ENCODE measurements at places on chromosomes 5 and 9.

DNA sequence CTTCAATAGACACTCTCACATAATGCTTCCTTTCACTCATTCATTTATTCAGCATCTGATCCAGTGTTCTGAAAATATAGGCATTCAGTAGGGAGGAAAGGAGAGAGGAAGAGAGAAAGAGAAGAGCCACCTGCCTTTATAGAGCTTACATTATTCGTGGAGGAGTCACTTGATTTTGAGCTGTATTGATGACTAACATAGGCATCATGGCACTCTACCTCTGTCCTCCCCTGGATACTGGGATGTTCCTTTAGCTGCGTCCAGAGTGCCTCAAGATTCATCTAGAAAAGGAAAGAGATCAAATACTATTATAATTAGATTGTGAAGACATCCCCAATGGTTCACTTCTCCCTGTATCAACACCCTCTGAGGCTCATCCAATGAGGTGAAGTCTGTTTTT lies 345.1 kb downstream of the SPATA31D1 start:
- no peak for DNase-seq

DNA sequence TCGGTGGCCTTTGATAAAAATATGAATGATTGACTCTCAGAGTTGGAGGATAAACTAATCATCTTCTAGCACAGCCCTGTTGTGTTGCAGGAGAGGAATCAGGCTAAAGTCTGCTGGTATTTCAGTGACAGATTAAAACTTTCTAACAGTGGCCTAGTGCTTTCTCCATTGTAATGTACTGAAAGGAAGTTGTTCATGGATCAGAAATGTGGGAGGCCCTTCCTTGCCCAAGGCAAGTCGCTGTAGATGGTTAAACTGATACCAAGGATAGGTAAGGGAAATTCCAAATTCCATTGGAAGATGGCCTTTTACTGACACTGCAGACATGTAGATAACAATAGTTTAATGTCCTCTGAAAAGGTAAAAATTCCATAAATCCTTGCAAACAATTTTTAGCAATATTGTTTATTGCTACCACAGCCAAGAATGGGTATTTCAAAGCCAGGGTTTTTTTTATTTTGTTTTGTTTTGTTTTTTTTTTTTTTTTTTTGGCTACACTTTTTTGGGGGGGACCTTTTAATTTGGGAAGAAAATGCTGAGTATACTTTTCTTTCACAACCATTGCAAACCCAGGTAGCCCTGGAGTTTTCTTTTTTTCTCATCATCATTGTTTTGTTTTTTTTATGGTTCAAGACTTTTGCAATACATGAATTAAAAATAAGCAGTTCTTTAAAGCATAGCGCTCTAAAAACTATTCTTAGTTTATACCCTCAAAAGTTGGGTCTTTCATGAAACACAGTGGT lies 35.5 kb downstream of the WDR36 start:
- no peak for DNase-seq

- no peak for DNase-seq
Observed at GRCh38 chr5:122702524-122702875, 72.4 kb upstream of the SNX2 start.

GRCh38 chr5:98795243-98795642 lies 21.8 kb downstream of the RGMB start:
- no peak for DNase-seq

DNA sequence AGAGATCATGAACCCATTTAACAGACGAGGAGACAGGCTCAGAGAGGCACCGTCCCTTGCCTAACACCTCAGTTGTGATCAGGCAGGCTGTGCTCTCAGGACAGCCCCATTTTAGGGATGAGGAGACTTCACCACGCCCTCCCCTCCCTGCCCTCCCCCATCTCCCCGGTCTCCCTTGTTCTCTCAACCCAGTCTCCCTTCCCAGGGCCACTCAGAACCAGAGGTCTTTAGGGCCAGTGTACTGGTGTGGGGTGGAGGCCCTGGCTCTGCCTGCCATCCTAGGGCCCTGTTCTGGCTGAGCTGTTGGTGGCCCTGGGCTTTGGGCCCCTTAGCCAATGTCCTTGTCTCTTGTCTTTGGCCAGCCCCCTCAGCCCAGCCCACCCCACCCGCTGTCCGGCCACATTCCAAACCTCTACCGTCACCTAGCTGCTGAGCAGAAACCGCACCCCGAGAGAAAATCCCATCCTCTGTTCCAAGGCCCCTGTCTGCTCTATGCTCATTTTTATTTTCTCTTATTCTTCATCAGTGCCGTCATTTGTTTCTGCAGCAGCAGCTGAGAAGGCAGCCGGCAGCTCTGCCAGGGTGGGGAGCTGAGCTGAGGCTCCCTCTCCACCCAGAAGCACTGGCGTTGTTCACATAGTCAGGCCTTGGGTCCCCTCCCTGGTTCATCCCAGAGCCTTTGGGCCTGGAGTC lies 33.9 kb downstream of the OLFML2A start:
- DNase-seq, result no peak

DNA sequence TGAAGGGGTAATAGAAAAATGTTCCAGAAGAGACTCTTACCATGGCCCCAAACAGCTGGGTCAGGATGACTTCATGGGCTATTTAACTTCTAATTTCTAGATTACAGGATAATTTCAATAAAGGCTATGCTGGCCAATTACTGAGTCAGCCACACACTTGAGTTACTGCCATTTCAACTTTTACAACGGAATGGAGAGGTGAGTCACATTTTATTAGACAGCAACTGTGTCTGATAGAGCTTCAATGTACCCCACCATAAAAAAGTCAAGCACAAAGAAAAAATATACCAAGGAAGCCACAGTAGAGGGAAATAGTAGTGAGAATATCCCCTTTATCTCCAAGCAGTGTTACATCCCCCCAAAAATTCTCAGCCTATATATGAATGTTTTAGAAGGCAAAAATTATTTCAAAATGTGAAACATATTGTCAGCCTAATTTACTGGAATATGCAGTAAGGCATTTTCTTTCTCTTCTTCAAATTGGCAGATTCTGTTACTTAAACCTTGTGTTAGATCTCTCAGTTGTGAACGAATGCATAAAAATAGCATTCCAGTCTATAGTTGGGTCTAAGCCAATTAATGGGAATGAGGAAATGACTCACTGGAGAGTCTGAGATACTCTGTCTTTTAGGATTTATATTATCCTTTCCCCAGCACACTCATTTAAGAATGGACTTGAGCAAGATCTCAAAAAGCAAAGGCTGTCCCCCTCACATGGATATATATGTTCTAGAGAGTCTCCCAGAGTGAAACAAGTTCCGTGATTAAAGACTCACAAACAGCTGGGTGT lies 47.1 kb upstream of the RAI14 start:
- no peak for DNase-seq

GRCh38 chr5:92332039-92332438 lies 948.9 kb upstream of the ARRDC3 start:
- no peak for DNase-seq

GRCh38 chr9:106503759-106504158 lies 359.2 kb upstream of the ZNF462 start:
- DNase-seq, result no peak

DNA sequence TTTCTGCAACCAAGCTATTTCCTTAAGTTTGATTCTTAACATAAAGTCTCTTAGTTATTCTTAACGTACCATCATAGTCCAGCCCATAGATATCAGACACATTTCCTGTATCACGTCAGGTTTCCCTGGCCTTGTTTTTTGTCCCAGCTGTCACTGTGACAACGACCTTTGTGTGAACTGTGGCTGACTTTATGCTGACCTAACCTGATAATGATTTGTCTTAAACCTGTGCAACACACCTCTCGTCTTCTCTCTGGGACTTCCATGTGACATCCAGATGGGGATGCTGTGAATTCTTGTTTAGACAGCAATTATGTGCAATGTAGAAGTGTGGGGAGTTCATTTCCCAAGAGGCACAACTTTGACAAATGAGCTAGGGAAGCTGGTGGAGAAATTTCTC lies 662.8 kb downstream of the PTPRD start:
- DNase-seq, result no peak

DNA sequence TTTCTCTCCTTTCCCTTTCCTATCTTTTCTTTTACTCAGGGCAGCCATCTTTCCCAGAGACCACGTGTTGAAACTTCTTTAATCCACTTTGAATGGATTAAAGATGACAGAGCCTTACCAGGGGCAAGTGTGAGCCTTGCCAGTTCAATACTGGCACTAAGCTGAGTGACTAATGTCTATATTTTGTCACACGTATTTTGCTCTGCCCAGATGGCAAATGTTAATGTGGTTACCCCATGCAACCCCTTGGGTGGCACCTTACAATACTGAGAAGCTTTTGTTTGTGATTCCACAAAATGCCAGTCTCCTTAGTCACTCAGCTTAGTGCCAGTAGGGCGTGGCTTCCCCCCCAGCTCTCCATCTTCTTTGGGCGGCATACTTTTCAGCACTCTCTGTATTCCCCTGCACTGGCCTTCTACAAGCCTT lies 24.8 kb downstream of the ANXA1 start:
- no peak for DNase-seq

- no peak for DNase-seq
Observed at GRCh38 chr9:120892748-120893610, 16.0 kb upstream of the PHF19 start.

DNA sequence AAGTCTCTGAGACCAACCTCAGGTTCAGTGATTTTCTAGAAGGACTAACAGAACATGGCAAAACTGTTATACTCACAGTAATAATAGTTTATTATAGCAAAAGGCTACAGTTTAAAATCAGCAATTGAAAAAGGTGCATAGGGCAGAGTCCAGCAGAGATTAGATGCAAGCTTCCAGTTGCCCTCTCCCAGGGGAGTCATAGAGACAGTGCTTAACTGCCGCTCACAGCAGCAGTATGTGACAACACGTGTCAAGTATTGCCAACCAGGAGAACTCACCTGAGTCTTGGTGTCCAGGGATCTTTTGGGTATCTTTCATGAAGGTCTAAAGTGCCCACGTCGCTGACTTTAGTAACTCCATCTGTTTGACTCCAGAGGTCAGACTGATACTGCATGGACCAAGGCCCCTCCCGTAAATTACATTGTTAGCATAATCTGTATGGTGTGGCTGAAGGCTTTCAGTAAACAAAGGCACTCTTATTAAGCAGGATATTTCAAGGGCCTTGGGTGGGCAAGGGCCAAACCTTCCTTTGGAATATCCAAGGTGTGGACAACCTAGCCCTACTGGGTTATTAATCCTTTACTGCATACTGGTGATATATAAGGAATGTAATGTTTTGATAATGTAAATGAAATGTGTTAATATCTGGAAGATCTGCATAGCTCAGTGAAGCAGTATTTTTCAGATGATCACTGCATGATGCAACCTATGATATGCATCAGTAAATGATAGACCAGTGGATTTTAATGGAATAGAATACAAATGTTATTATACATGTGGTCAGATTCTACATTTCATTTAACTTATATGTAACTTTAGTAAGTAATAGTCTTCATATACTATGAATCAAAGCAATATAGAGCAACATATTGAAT lies 44.0 kb downstream of the RASA1 start:
- no peak for DNase-seq

DNA sequence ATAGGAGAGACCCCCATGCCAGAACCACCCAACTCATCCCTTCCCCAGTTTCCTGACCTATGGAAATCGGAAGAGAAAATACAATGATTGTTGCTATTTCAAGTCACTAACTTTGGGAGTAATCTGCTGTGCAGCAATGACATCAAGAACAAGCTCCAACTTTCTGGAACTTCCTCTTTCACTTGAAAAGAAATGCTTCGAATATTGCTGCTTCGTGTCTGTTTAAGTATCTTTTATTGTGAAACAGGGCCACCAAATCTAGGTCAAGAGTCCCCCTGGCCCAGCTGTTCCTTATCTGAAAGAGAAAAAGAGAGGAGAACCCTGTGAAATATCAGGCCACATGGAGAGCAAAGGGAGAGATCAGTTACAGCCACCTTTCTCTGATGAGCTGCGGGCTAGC lies 59.4 kb upstream of the DNAH5 start:
- DNase-seq, result no peak

- DNase-seq, result no peak
Observed at GRCh38 chr5:65926893-65927292, 518 bp downstream of the ERBIN start.

GRCh38 chr9:82410866-82411265 lies 422.3 kb downstream of the SPATA31D1 start:
- no peak for DNase-seq

- no peak for DNase-seq
Observed at GRCh38 chr5:156621719-156622118, 228.4 kb upstream of the PPP1R2B start.

GRCh38 chr5:53928641-53929040 lies 368.2 kb downstream of the NDUFS4 start:
- DNase-seq, result no peak

DNA sequence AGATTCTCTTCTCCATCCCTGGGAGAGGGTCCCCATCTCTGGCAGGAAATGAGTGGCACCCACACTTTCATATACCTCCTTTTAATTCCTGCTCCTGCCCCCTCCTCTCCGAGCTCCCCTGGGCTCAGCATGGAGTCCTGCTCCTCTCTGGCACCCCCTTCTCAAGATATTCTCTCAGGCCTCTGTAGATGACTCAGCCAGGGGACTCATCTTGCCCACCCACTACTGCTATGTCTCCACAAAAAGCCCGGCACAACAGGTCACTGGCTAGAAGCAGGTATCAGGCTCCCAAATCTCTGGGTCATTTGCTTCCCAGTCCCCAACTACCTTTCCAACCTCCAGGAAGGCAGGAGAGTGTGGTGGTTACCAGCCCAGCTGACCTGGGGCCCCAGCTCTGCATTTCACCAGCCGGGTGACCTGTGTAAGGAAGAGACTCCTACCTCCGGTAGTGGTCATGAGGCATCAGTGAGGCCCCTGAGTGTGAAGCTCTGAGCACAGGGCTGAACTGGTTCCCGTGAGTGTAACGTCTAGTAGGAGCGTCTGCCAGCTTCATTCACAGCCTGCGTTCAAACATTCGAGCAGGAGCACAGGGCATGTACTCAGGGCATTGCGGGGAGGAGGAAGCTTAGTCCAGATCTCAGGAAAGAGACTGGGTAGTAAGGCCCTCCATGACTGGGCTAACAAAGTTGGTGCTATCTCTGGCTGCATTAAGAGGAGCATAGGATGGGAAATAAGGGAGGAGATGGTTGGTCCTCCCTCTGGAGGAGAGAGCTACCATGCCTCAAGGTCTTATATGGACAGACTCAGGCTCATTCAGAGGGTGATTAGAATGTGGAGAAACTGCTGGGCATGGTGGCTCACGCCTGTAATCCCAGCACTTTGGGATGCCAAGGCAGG lies 63.7 kb downstream of the LMX1B start:
- no peak for DNase-seq

DNA sequence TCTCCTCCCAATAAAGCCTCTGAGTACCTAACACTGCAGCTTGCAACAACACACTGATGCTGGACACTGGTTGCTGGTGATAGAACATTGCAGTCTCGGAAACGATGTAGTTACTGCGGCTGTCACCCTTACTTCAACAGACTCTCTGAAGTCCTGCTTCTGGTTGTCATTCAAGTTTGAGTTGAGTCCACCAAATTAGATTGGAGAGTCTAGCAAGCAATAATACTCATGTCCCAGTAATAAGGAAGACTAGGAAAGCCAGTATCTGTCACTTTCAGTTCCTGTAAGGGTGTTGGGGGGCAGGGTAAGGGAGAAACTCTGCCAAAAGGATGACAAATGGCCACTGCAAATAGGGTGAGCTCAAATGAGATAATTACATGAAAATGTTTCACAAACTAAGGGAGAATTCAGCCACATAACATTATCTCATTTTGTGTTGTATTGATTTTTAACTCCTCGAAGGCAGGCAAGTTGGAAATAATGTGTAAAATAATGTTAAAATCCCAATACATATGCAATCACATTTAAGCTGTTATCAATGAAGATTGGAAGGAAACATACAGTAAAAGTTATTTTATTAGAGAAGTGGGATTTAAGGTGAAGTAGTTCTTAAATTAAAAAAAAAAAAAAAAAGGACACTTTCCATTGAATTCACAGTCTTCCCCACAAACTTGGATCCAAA lies 849 bp upstream of the IFT74 start:
- DNase-seq, result no peak
